Activated naive CD4-positive, alpha-beta T cell treated with anti-CD3 and anti-CD28 coated beads, Interleukin-2, amount 50 U/mL, for 72 hours (primary cell): ENCODE measurements at places on chromosomes 6 and 20. TPM values are rescaled to one million over a fixed set of nuclear protein-coding genes. Genes with fewer than 3 reads are reported as not detected.

- DNase-seq, result no peak
Observed at GRCh38 chr20:34618676-34619075, 58.2 kb downstream of the PIGU start.

GRCh38 chr20:16419138-16419715, 154.0 kb downstream of the KIF16B start:
- no peak for DNase-seq

GRCh38 chr20:32918296-32918695, 59.6 kb downstream of the EFCAB8 start:
- DNase-seq, result no peak

Gene MCCD1
- total RNA-seq, result not detected

Gene MUC21
- total RNA-seq, result not detected

GRCh38 chr6:33707771-33708170, 3.7 kb downstream of the UQCC2 start:
- no peak for DNase-seq

DNA sequence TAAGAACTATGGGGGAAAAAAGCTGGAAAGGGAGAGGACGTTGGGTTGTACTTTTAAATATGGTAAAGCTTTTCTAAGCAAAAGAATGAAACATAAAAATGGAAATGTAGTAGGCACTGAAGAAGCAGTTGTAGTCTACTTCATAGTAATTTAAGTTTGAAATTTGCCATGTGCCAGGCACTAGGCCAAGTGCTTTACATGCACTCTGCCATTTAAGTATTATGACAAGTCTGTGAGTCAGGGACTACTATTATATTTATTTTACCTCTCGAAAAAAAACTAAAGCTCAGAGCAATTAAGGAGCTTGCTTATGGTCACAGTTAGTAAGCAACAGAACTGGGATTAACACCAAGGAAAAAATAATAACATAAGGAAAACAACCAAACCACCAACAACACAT, 257.8 kb downstream of the GMDS start:
- DNase-seq, result no peak

GRCh38 chr20:39752262-39752876, 790.2 kb downstream of the DHX35 start:
- DNase-seq, result no peak

- no peak for DNase-seq
Observed at GRCh38 chr20:35049776-35050352, 42.7 kb downstream of the TRPC4AP start.

Gene FIG4
- total RNA-seq, result 19.8 TPM

Gene TBX18
- not detected for total RNA-seq

Gene DPPA5
- not detected for total RNA-seq

DNA sequence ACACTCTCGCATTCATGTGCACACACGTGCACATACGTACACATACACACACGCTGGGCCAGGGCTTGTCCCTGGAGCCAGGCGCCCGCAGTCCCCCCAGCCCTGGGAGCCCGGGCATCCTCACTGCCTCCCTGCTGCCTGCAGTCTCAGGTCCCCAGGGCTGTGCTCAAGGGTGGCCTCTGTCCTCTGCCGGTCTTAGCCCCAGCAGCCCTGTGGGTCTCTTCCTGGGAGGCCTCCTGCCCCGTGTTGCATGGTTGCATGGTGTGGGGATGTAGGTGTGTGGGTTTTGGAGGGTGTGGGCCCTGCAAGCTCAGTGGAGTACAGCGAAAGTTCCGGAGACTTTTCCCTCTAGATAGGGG, 101.5 kb downstream of the TMEM242 start:
- no peak for DNase-seq

Gene CST4
- not detected for total RNA-seq

GRCh38 chr6:31945507-31946369, at the start of gene CFB:
TSS of gene CFB (plus strand) at chr6:31946095. CDS start at chr6:31946222, 127 bp downstream.
- no peak for DNase-seq

- DNase-seq, result no peak
Observed at GRCh38 chr20:24469116-24469893, at the start of gene SYNDIG1. TSS of gene SYNDIG1 (plus strand) at chr20:24469629. CDS start at chr20:24543098, 73,469 bp downstream.

DNA sequence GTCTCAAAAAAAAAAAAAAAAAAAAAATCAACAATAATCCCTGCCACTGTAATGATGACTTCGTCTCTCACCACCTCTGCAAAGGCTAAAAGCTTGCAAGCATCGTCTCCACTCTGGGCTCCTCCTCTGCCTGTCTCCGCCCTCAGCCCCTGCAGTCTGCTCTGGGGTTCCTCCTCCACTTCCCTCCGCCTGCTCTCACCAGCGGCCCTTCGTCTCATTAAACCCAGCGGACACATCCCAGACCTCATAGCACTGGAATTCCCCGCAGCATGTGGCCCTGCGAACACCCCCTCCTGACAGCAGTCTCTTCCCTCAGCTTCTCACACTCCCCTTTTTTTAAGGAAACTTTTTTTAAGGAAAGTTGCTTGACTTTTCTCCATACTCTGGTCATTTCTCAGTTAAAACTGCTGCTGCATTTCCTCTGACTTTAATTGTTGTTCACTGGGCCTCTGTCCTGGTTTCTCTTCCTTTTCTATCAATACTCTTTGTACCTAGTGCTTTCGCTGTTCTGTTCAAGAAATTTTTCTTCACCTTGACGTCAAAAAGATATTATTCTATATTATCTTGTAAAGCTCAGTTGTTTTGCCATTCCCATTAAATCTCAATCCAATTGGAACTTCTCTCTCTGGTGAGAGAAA, 70.9 kb upstream of the PLEKHG1 start:
- DNase-seq, result no peak

DNA sequence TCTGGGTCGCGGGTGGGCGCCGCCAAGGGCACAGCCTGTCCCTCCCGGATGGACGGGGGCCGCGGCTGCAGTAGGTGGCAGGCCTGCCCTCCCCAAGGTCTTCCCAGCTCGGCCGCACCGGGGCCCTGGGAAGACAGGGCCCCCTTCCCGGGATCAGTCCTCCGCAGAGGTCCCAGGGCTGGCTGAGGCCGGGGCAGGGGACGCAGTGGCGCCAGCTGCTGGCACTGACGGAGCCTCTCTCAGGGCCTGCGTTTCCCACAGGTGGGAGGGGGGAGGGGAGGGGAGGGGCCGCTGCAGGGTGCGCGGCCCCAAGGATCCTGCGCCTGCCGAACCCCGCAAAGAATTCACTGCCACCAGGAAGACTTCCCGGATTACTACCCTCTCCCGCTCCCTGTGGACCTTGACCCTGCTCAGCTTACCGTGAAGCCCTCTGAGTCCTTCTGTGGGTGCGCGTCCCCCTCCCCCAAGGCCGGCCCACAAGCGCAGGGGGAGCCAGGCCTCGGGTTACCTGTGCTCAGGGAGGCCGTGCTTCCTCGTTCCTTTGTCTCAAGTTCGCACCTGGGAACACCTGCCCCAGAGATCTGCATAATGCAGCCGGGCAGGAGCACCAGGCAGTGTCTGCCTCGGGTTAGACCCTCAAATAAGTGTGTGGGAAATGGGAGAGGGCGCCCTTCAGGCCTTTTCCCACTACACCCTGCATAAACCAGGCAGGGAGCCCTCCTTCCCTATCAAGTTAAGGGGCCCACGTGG, 5.1 kb downstream of the LZTS3 start:
- no peak for DNase-seq

DNA sequence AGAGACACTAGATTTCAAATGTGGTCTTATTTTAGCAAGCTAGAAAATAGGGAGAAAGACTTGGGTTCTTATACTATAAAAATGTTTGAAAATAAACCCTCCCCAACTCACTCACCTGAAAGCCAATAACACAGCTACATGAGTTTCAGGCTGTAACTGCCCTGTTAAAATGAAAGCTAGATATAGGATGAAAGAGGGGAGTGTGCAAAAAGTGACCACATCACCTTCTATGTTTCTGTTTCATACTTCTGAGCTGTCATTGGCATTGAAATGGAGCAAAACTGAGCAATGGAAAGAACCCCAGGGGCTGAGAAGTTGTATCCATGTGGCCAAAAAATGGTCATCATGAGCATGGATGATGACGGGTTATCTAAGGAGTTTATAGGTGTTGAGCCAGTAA, 148.1 kb upstream of the TENT5A start:
- DNase-seq, result no peak

Gene OR12D3
- total RNA-seq, result not detected

DNA sequence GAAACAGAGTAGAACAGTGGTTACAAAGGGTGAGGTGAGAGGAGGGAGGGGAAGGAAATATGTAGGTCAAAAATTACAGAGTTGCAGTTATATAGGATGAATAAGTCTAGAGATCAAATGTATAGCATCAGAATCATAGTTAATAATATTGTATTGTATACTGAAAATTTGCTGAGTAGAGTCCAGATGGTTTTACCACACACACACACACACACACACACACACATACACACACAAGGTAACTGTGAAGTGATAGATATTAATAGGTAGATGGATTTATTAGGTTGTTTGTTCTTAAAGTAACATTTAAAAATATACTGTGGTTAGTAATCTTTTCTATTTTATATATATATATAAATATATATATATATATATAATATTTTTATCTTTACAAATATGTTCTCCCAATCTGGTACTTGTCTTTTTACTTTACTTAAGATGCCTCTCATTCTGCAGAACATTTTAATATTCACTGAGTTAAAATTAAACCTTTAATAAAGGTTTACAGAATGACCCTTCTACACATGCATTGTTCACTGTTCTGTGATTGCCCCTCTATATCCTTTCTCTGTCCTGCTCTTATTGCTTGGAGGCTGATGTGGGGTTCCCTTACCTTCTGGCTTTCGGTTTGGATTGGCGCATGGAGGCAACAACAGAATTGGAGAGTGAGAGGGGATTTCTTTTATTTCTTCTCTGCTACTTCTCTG, 408 bp downstream of the PTCHD4 start:
- DNase-seq, result no peak

- no peak for DNase-seq
Observed at GRCh38 chr6:100823041-100823440, 58.1 kb downstream of the ASCC3 start.

- no peak for DNase-seq
Observed at GRCh38 chr6:41367700-41368099, 32.3 kb downstream of the NCR2 start.

GRCh38 chr6:104617591-104617990, 242.1 kb downstream of the HACE1 start:
- no peak for DNase-seq

DNA sequence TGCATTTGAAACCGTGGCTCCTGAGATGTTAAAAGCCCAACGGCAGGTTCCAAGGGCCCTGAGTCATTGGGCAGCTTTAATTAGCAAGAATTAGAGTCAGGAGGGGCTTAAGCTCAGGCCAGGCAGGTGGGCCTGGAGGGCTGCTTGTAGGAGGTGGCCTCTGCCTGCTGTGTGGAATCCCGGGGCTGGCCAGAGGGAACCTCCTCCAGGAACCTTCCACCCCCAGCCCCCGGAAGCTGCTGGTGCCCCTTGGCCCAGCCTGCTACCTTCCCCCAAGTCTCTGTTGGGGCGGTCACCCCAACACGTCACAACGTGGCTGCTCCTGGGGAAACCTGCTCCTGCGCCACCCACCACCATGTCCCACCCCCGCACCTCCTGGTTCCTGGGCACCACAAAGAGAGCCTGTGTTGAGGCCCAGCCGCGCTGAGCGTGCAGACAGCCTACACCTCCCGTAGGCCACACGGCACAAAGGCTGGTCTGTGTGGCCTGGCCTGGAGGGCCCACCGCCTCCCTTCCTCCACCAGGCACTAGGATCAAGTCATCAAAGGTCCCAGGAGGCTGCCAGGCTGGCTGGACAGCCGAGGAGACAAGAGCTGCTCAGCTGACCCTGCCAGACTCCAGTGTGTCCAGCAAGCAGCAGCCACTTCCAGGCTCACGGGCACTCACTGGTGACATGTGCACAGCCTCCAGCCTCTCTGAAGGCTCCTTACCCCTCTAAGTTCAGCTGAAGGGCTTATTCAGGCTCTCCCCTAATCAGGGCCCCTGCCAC, 86.3 kb downstream of the SNX5 start:
- DNase-seq, result no peak

Gene GSTA3
- not detected for total RNA-seq

- DNase-seq, result no peak
Observed at GRCh38 chr20:18984238-18985200, 170.9 kb downstream of the SCP2D1 start.

- no peak for DNase-seq
Observed at GRCh38 chr20:24350923-24351368, 118.5 kb upstream of the SYNDIG1 start.

Gene MTHFD1L
- 109 TPM for total RNA-seq

- no peak for DNase-seq
Observed at GRCh38 chr6:28632326-28632851, 106.7 kb downstream of the GPX5 start.

Gene HTR1E
- not detected for total RNA-seq

DNA sequence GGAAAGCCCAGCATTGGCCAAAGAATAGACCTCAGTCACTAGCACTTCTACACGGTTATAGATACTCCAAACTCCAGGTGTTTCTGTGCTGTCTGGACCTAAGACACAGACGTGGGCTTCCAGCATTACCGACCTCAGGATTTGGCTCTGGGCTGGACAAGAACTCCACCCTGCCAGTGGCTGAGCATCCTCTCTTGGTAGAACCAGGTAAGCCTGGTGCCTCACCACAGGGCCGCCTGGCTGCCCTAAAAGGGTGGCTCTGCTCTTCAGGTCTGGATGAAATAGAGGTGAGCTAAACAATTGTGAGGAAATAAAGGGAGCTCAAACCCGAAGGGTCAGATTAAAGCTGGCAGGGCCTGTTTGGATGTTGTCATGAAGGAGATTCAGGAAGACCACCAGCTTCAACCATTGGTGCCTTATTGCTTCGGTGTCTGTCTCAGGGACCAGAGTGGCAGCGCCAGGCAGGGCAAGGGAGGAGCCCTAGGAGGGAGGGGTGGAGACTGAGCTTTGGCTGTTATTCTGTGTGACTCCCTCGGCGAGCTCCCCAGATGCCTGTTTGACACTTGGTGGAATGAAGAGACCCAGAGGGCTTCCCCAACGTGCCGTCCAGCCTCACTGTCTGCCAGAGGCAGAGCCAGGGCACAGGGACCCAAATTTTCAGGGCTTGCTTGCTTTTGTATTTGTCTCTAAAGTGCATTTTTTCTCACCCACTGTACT, 8.6 kb downstream of the SYNDIG1 start:
- no peak for DNase-seq

- no peak for DNase-seq
Observed at GRCh38 chr20:60490217-60491050, 532.2 kb downstream of the CDH26 start.

GRCh38 chr20:44495802-44496481, 20.3 kb downstream of the TTPAL start:
- no peak for DNase-seq

Gene SMIM26
- 70.3 TPM for total RNA-seq

DNA sequence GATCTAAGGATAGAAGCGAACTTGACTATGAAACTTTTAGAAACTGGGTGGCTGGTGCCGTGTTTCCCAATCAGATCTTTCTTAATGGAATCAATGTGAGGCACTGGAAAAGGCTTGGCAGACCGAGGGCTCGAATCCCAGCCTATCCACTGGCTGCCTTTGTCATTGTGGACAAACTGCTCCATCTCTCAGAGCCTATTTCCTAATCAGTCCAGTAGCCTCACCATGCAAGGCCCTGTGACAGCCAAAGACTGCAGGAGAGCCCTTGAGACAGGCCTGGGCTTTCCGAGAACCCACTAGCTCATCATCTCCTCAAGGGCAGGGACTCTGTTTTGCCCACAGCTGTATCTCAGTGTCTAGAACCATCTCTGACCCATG, 43.4 kb downstream of the SPDEF start:
- DNase-seq, result no peak
